ENCODE measurements at places on chromosomes 5 and 9.
A peak's percentile ranks its signal among the peaks of the same experiment; 100 is the strongest.

GRCh38 chr9:89675058-89675742 lies 70.4 kb downstream of the GADD45G start:
- ATAC-seq: no peak

GRCh38 chr9:34630402-34631154 lies 1.7 kb upstream of the ARID3C start:
- no peak for ATAC-seq

- ATAC-seq: peak; percentile 64
Measured at GRCh38 chr5:175253597-175253996, 190.4 kb downstream of the DRD1 start.

GRCh38 chr9:110183208-110184145 lies 24.5 kb downstream of the C9orf152 start:
- peak; percentile 70 for ATAC-seq

DNA sequence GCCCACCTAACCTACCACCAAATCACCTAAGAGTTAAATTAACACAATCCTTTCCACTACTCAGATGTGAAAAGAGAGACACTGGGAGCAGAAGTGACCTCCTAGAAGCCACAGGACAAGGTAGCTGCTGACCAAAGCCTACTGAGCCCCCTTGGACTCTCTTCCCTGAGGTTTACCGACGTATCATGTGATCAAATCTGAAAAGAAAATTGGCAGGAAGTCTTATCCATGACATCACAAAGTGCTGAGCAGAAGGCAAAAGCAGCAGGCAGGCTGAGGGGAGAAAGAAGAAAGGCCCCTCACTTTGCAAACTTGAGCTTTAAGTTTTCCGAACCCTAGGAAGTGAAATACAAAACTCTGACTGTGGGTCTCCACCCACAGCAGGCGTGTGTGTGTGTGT lies 11.1 kb downstream of the PRELID2 start:
- ATAC-seq: no peak

- ATAC-seq: no peak
Measured at GRCh38 chr5:9622971-9623421, 7.2 kb downstream of the TAS2R1 start.

DNA sequence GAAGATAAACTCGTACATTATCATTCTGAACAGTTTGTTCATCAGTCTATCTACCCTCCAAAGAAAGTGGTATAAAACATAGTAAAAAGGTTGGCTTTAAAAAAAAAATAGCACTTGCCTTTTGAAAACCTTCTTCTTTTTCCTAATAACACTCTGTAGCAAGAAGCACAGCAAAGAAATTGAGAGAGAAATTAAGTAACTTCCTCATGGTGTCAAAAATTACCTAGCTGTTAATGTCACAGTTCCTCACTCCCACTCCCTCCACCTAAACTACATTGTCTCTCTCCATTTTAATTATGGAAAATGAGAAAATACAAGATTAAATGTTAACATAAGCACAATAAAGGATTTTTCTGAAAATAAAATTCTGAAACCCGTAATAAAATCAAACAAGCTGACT lies 72.2 kb downstream of the CERT1 start:
- ATAC-seq: no peak

GRCh38 chr5:68178579-68178978 lies 37.0 kb upstream of the PIK3R1 start:
- peak; percentile 75 for ATAC-seq

- ATAC-seq: no peak
Measured at GRCh38 chr9:93596399-93596798, 20.0 kb downstream of the PHF2 start.

DNA sequence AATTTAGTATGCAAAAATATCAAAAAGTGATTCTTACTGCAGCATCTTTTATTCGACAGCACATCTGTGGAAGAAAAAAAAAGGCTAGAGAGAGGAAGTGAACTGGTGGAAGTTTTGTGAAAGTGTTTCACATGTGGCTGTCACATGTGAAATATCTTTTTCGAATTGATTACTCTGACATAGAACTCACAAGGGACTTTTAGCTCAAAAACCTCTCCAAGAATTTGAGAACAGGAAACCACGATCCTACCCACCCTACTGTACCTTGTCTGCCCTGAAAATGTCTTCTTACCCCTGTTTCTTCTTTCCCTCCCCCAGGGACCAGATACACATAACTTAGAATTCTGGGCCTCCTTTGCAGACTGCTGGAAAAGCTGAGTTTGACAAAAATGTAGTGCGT lies 106.5 kb upstream of the PRRC1 start:
- peak; percentile 32 for ATAC-seq

DNA sequence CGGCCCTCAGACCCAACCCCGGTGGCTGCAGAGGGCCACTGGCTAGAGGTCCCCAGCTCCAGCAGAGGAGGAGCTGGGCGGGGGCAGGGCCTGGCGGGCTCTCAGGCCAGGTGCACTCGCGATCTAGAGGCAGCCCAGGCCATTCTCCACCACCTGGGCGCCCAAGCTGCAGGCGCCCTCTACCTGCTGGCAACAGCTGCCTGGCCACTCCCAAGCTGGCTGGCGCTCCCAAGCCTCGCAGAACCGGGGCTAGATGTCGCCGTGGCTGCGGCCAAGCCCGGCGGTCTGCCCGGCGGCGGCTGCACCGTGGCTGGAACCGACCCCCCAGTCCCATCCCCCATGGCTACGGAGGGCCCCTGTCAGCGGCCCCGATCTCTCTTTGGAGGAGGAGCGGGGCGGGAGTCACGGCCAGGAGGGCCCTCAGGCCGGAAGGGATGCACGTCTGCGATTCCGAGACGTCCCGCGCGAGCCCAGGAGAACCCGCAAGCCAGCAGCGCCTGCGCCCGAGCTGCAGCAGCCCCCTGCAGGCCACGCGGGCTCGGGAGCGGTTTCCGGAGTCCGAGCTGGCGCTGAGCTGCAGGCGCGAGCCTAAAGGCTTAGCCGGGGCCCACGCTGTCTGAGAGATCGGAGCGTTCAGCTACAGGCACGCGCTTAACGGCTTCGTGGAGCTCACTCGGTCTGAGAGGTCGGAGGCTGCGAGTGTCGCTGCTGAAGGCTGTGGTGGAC lies 44.3 kb upstream of the BICD2 start:
- ATAC-seq: peak; percentile 72

DNA sequence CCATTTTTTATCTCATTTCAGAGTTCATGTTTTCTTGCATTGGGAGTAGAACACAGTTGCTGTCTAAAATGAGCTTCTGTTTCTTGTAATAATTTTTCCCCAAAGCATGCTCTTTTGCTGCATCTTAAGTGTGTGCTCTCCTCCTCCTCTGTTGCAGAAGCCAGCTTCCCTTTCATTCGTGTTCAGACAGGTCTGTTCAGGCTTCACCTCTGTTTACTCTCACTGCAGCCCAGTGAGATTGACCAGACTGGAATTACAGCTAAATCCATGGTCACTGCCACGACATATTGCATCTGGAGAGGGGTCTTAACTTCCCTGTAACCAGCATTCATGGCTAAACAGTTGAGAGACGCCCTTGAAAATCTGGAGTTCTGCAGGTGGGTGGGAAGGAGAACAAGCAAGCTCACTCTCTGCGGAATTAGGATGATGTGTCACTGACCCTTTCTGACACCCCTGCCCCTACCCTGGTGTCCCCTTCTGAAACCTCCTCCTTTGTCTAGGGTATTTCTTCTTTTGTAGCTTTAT lies 223.2 kb downstream of the FSTL4 start:
- no peak for ATAC-seq

GRCh38 chr9:111393971-111394370 lies 63.9 kb upstream of the OR2K2 start:
- ATAC-seq: no peak

GRCh38 chr9:93525476-93525875 lies 50.9 kb upstream of the PHF2 start:
- ATAC-seq: no peak

DNA sequence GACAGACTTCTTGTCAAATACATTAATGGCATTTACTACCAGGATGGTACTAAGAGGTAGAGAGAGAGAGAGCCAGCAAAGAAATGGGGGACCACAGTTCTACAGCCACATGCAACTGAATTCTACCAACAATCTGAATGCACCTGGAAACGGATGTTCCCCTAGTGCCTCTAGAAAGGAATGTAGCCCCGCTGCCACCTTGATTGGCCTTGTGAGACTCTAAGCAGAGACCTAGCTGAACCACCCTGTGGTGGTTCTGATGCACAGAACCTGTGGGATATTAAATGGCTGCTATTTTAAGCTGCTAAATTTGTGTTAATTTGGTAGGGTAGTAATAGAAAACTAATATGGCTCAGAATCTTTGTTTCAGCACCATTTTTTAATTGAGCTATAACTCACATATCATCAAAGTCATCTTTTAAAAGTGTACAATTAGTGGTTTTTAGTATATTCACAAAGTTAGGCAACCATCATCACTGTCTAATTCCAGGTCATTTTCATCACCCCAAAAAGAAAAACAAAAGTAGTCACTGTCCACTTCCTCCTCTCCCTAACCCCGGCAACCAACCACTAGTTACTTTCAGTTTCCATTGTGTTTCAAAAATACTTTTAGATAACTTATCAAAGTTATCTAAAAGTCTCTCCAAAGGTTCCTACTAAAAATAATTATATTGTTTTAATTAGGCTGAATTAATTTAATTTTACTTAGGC lies 51.7 kb downstream of the CPLANE1 start:
- peak; percentile 83 for ATAC-seq

DNA sequence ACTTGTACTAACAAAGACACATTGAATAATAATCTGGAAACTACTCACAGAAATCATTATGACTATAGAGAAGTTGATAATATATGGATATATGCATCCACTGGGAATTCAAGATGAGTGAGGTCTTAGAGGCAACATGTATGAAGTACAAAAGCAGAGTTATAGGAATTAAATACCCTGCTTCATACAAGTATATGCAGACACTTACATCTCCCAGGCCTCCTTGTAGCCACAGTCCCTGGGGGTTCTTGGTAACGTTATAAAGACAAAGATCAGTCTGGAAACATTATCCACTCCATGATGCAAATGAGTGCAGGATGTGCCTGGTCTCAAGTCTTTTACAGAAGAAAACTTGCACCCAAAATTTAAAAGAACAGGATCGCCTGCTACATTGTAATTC lies 92.4 kb upstream of the ANXA1 start:
- no peak for ATAC-seq

DNA sequence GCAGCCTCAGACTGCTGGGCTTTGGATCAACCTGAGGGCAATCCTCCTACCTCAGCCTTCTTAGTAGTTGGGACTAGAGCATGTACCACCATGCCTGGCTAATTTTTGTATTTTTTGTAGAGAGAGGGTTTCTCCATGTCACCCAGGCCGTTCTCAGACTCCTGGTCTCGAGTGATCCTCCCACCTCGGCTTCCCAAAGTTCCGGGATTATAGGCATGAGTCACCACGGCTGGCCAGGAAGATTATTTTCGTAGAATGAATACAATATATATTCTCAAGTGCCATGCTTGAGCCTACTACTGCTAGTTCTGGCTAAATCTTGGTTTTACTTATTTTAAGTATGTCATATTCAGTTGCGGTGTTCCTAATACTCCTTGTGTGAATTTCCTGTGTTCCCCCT lies 88.2 kb upstream of the CLINT1 start:
- no peak for ATAC-seq

GRCh38 chr5:14069021-14069420 lies 74.1 kb upstream of the TRIO start:
- ATAC-seq: no peak

DNA sequence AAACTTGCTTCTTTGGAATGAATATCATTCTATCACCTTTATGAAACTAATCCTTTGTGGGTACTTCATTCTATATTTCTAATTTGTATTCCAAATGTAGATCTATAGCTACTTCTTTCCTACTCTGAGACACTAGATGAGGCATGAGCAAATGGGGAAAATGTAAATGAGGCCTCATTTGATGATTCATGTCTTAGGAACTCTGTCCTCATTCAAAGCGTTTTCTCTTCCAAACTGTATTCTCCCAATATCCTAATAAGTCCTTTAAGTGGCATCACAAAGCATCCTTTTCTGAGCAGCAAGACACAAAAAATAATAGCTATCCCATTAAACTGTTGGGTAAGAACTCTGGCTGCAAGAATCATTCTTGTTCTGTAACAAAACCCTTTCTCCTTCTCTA lies 56.1 kb downstream of the TTLL11 start:
- no peak for ATAC-seq

DNA sequence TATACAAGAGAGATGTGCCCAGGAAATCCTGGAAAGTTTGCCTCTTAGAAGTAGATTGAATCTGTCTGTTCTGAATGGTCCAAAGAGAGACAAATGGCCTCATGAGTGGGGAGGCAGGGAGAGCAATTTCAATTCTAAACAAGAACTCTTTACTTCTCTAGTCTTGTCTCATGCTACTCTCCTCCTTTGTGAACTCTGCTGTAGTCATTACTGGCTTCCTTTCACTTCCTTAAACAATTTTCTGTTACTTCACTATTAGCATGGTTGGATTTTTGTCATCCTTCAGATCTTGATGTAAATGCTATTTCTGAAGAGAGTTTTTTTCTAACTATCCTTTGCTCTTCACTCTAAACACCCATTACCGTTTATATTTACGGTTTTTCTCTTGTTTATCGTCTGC lies 54.0 kb upstream of the GRIN3A start:
- ATAC-seq: no peak

DNA sequence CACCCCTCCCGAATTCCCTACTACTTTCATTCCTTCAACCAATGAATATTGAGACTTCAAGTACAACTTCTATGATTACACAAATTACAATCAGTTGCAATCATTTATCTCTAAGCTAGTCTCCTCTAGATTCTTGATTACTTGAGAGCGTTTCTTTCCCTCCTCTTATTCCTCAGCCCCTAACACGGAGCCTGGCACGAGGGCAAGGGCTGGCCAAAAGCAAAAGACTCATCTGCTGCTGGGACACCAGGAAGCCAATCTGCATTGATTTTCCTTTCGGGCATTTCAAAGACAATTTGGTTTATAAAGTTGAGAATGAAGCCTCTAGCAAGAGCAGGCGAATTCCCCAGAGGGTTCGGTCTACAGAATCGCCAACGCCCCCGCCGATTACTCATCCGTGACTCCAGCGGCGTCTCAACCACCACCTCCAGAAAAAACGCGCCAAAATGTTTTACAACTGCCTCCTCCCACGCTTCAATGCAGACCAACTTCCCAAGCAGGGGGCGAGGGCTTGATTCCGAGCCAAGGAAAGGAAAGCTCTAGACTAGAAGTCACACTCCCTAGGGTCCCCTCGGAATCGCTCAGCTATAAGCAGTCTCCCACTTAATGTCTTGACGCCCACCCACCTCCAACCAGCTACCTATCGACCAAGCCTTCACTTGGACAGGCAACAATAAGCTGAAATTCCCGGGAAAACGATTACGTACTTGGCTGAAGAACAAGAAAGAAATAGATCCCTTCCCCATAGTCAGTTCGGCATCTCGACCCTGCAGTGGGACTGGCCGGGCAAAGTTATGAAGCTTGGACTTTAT lies 1.5 kb downstream of the PCSK1 start:
- ATAC-seq: peak; percentile 37

GRCh38 chr9:95771556-95772246 lies 103.8 kb upstream of the ERCC6L2 start:
- ATAC-seq: no peak

DNA sequence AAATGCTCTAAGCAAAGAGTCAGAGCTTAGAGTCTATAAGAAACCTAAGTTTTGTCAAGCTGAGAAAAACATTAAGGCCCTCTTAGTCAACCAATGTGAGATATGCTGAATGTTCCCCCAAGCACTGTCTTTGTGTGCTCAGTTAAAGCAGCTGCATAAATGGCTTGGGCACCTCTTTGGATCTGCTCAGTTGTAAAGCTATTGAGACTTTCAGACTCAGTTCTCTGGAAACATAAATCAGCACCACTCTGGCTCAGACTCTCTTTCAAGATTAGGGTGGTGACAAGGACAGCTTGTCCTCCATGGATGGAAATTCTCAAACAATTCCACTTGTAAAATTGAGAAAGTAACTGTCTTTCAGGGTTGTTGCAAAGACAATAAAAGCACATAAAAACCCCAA lies 807.9 kb downstream of the PRELID2 start:
- ATAC-seq: no peak

All from activated T-helper 17 cell treated with anti-CD3 and anti-CD28 coated beads, Interleukin-2, amount 50 U/mL, for 72 hours (primary cell).